ENCODE measurements at places on chromosomes 16 and 17.

- no peak for DNase-seq
Observed at GRCh38 chr17:77749989-77750388, 208.5 kb upstream of the TNRC6C start.

GRCh38 chr16:14405611-14406537, 224.2 kb downstream of the PARN start:
- DNase-seq = no peak

DNA sequence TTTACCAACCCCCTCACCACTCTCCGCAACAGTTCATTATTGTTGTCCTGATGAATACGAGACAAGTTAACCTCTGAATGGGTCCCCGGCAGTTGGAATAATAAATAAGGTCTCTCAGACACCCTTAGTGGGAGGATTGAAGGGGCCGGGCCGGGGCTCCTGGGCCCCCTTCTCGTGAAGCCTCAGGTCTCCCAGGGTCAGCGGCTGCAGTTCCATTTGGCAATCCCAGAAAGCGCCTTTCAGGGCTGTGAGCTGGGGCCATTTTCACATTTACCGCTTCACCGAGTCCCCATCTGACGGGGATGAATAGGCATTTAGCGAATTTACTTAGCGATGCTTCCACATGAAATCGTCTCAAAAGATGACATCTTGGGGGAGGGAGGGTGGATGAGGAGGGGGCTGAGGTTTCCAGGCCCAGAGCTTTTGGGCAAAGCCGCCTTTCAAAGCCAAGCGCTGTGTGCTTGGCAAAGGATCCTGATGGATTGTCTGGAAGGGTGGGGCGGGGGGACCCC, 309.8 kb downstream of the XYLT1 start:
- DNase-seq = no peak

DNA sequence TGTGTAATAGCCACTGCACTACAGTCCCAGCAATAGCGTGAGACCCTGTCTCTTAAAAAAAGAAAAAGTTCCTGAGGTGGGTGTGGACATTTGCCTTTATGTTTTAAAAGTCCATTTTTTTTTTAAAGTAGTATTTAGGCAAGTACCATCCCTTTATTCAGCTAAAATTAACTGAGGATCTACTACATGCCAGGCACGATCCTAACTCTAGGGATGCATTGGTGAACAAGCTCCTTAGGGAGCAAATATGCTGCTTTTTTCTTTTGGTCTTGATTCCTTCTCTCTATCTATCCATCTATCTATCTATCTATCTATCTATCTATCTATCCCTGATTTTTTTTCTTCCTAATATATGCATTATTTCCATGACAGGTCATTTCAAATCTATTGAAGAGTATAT, 44.7 kb downstream of the CMTM3 start:
- DNase-seq = no peak

- no peak for DNase-seq
Observed at GRCh38 chr17:9432134-9432885, 143.3 kb downstream of the STX8 start.

DNA sequence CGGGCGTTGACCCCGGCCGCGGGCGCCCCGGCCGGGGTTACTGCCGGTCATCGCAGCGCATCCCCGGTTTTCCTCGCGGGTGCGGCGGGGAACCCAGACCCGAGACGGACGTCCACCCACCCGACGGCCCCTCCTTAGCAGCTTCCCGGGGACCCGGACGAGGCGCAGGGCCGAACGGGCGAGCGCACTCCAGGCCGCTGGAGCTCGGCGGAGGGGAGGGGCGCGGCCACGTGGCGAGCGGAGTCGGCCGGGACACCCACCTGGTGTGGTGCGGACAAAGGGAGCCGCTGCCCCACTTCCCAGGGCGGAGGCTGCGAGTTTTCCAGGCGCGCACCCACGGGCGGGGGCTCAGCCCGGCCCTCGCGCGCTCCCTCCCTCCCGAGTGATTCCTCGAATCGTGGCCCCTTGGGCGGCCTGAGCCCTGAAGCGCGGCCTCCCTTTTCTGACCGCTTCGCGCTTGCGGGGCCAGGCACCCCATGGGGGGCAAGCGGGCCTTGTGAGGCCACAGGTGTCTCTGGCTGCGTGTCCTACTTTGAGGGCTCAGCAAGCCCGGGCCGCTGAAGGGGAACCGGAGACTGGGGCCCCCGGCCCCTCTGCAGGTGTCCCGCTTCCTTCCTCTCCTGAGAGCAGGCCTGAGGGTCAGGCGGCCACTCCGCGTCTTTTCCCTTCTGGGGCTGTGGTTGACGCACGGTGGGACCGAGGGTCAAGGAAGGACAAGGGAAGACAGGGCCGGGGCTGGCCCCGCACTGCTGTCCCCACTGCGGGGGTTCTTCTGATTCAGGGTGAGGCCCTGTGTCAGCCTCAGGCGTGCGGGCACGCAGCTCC, 1.1 kb upstream of the FASN start:
- no peak for DNase-seq

DNA sequence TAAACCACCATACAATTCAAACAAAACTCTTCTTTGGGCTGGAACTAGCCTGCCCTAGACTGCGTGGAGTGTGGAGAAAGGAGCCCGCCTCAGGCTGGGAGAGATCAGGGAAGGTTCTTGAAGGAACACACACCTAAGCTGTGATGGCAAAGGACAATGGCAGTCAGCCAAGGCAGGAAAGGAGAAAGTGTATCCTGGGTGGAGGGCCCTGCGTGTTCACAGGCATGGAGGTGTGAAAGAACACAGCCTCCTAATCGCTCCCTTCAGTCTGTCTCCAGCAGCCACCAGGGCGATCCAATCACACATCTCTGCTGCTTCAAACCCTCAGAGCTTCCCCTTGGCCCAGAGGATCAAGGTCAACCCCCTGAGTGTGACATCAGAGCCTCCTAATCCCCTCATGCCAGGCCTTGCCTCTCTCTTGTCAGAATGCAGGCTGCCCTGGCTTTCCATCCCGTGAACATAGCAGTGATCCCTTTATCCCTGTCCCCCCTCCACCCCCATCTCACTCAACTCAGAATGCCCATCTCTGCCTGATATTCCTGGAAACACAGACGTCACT, 173.0 kb downstream of the KATNIP start:
- DNase-seq = no peak

GRCh38 chr17:77935121-77935571, 23.4 kb upstream of the TNRC6C start:
- no peak for DNase-seq

- no peak for DNase-seq
Observed at GRCh38 chr17:33038740-33039139, 47.1 kb downstream of the SPACA3 start.

- DNase-seq = no peak
Observed at GRCh38 chr17:12463102-12463501, 202.6 kb upstream of the MYOCD start.

DNA sequence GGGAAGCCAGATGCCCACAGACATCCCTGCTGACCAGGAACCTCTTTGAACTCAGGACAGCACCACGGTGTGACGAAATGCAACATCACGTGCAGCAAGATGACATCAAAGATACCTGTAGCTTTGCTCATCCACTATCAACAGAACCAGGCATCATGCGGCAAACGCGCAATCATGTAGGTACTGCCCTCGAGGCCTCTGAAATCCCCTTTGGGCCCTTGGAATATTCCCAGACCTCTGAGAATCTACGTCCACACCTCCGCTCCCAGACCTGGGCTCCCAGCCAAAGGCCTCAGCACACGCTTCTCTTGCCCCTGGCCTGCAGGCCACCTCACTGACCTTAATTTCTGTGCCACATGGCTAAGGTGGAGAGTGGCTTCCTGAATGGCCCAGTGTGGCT, 7.3 kb downstream of the CX3CL1 start:
- DNase-seq = no peak

GRCh38 chr16:47699106-47699505, 238.0 kb downstream of the PHKB start:
- no peak for DNase-seq

GRCh38 chr17:14069251-14070021, at the start of gene COX10:
COX10 (plus strand) TSS chr17:14069504; CDS start chr17:14069606, 102 bp downstream.
- peak; percentile 77 for DNase-seq

DNA sequence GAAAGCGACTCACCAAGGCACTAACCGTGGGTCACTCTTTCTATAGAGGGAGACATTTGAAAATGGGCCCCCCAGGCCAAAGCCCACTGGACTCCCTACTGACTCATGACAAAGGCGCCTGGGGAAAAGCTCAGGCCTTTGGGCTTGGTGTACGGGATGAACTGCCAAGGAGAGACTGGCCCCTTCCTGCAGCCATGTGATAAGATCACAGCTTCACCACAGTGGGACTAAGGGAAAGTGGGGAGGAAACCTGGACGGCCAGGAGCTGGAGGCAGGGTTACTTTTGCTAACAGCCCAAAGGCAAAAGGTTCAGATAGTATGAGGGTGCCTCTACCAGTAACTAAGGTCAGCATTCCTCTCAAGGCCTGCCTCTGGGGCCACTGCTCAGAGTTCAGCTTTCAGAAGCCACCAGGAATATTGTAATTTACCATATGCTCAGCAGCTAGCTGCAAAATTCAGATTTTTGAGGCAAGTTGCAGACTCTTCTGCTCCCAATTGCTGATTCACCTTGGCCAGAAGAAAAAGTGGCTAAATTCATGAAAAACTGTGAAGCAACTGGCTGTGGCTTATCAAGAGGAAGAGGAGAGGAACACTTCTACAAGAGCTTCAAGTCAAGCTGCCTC, 37.1 kb upstream of the SLC25A19 start:
- DNase-seq = no peak

DNA sequence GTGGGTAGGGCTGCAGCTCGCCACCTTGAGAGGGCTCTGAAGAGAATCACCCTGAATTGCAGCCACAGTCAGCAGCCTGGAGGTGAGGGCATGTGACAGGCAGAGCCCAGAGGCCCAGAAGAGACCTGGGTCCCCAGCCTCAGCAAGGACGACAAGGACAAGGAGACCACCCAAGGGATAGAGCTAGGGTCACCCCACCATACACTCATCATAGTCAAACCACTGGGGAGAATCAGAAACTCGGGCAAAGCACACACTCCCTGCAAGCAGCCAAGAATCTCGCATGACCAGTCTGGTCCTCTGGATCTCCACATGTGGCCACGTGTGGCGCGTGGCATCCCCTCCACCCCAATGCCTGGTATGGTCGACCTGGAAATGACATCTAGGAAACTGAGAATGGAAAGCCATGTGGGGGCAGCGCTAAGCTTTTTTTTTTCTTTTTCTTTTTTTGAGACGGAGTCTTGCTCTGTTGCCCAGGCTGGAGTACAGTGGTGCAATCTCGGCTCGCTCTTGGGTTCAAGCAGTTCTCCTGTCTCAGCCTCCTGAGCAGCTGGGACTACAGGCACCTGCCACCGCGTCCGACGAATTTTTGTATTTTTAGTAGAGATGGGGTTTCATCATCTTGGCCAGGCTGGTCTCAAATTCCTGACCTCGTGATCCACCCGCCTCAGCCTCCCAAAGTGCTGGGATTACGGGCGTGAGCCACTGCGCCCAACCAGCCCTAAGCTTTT, 4.6 kb upstream of the SPHK1 start:
- no peak for DNase-seq

- DNase-seq = no peak
Observed at GRCh38 chr16:81136390-81137335, 40.5 kb upstream of the GCSH start.

DNA sequence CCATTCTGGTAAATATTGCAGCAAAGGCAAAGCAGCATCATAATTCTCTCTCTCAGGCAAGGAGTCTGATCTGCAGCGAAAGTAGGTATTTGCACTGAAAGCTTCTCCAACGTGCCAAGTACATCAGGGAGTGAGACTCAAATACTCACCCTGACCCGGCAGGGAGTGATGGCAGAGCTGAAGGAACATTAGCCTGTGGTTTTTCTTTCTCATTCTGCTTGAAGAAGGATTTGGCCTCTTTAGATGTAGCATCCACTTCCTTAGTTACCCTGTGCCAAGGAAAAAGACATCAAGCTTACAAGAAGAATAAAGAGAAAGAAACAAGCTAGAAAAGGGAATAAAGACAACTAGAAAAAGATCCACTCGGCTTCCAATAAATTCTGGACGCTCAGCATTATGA, 38.4 kb downstream of the CFDP1 start:
- no peak for DNase-seq

GRCh38 chr17:31745964-31746600, 113.0 kb downstream of the COPRS start:
- no peak for DNase-seq

GRCh38 chr17:69606142-69606800, 191.8 kb downstream of the MAP2K6 start:
- DNase-seq = no peak

GRCh38 chr17:6506679-6507231, 49.6 kb downstream of the PITPNM3 start:
- no peak for DNase-seq

DNA sequence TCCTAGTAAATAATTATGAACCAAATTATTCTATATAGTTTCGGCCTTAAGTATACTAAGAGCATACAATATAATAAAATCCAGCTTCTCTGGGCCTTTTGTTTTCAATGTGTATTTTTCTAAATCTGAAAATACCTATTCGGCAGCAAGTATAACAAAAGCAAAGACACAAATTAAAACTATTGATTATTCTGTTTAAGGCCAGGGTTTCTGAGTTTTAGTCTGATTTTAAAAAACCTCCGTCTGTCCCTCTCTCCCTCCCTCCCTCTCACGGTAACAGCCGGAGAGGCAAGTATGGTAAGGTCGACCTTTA, 1.5 kb downstream of the TOB1 start:
- DNase-seq = no peak

GRCh38 chr16:4832698-4833343, 14.3 kb downstream of the GLYR1 start:
- no peak for DNase-seq

DNA sequence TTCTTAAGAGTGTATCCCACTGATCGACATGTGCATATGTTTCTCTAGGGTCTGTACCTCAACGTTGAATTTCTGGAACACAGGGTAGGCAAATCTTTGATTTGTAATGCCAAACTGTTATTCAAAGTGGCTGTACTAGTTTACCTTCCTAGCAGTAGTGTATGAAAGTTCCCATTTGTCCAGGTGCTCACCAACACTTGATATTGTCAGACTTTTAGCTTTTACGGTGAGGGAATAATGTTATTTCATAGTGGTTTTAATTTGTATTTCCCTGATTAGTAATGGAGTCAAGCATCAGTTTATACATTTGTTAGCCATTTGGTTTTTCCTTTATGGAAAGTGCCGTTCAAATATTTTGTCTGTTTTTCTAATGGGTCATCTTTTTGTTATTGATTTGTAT, 20.3 kb downstream of the GSDMB start:
- DNase-seq = no peak

- DNase-seq = no peak
Observed at GRCh38 chr17:31674305-31674704, 184.7 kb downstream of the COPRS start.

Measured in activated CD8-positive, alpha-beta memory T cell treated with anti-CD3 and anti-CD28 coated beads for 4 hours (primary cell).